Stimulated activated CD8-positive, alpha-beta memory T cell treated with anti-CD3 and anti-CD28 coated beads, Interleukin-4, amount 100 ng/mL, for 48 hours (primary cell): ENCODE measurements at places on chromosomes 5 and 9.

- DNase-seq = no peak
These were observed 32.9 kb downstream of the CPEB4 start for GRCh38 chr5:173920866-173921555.

GRCh38 chr9:24041160-24041690 lies 215.2 kb upstream of the ELAVL2 start:
- DNase-seq = no peak

- DNase-seq = no peak
These were observed 45.6 kb upstream of the SLC25A51 start for GRCh38 chr9:37949576-37949975.

DNA sequence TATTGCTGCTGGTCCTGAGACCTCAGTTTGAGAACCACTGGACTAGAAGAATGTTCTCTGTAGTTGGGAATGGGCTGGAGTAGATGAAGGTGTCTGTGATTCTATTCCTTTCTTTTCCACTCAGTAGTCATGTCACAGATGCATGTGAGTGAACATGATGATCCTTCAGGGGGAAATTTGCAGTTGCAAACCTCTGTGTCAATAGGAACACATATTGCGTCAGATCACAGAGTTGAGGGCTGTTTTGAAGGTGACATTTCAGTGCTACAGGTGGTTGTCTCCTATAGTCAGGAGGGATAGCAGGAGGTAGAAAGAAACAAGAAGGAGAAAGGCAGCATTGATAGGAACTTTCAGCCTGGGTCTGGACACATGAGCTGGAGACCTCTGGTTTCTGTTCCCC lies 239.3 kb downstream of the ARHGEF28 start:
- no peak for DNase-seq

- DNase-seq = no peak
These were observed 38.9 kb downstream of the SLC35D2 start for GRCh38 chr9:96344458-96345180.

DNA sequence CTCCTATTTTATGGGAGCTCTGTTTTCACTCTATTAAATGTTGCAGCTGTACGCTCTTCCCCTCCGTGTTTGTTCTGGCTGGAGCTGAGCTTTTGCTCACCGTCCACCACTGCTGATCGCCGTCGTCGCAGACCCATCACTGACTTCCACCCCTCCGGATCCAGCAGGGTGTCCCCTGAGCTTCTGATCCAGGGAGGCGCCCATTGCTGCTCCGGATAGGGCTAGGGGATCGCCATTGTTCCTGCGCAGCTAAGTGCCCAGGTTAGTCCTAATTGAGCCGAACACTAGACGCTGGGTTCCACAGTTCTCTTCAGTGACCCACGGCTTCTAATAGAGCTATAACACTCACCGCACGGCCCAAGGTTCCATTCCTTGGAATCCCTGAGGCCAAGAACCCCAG lies 96.2 kb upstream of the PRDM9 start:
- DNase-seq = no peak

GRCh38 chr9:112142420-112142819 lies 32.7 kb downstream of the SUSD1 start:
- no peak for DNase-seq

- DNase-seq = no peak
These were observed 223.6 kb upstream of the KIF2A start for GRCh38 chr5:62082370-62082801.

DNA sequence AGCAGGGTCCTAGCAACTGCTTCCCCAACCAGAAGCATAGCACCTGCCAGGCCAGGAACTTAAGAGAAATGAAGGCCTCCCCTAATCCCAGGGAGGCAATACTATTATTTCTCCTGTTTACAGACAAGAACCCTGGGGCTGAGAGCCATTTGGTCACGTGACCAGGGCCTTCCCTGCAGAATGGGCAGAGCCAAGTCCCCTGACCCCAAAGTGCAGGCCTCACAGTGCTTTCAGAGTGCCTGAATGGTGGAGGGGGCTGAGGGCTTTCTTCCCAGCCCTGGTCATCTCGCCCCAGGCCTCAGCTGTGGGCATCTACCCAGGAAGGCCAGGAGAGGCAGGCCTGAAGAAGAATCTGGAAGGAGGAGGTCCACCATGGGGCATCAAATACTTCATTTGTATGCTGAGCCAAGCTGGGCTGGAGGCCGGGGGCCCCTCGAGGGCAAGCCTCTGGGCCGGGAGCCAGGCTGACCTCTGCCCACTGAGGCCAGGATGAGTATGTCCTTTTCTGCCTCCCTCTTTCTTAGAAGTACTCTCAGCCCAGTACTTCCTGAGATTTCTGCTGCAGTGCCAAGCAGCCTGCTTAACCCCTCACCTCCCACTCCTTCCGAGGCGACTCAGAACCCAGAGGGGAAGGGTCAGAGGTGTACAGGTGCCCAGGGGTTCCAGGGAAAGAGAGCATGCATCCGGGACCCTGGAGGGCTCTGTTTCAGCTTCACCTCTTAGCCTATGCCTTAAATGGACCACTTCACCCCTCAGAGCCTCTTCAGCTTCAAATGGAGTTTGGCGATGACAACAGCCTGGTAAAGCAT lies 18.9 kb upstream of the DUSP1 start:
- DNase-seq = no peak

DNA sequence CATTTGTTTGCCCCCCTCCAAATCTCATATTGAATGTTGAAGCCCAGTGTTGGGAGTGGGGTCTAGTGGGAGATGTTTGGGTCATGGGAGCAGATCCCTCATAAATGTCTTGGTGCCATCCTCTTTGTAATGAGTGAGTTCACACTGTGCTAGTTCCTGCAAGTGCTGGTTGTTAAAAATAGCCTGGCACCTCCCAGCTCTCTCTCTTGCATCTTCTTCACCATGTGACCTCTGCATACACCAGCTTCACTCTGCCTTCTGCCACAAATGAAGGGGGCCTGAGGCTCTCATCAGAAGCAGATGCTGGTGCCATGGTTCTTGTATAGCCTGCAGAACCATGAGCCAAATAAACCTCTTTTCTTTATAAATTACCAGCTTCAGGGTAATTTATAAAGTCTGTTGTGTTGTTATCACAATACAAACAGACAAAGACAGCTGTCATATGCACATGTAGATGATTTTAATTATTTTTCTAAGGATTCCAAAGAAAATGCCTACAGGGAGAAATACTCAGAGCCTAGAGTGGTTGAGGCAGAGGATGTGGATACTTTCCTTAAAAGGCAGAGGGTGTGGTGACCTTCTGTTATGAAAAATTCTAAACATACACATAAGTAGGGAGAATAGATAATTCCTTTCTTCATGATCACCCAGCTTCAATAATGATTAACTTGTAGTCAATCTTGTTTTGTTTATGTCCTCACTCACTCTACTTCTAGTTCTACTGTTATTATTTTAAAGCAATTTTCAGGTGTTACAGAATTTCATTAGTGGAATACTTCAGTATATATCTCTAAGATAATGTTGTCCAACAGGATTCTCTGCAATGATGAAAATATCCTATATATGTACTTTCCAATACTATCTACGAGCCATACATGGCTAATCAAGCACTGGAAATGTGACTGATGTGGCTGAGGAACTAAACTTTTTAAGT lies 75.1 kb upstream of the RANBP6 start:
- DNase-seq = no peak

DNA sequence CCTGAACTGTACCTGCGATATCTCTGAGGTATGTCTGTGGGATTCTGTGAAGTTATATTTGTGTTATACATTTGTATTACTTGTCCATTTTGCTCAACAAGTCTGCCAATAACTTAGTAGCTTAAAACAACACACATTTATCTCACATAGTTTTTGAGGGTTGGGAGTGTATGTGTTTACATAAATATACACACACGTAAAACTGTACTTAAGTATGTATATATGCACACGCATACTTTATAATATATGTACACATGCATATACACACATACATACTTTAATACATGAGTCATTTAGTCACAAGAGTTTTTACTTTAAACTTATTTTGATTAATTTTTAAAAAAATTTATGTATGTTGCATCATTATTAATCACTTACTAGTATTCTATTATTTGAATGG lies 205.9 kb upstream of the EDIL3 start:
- DNase-seq = no peak

DNA sequence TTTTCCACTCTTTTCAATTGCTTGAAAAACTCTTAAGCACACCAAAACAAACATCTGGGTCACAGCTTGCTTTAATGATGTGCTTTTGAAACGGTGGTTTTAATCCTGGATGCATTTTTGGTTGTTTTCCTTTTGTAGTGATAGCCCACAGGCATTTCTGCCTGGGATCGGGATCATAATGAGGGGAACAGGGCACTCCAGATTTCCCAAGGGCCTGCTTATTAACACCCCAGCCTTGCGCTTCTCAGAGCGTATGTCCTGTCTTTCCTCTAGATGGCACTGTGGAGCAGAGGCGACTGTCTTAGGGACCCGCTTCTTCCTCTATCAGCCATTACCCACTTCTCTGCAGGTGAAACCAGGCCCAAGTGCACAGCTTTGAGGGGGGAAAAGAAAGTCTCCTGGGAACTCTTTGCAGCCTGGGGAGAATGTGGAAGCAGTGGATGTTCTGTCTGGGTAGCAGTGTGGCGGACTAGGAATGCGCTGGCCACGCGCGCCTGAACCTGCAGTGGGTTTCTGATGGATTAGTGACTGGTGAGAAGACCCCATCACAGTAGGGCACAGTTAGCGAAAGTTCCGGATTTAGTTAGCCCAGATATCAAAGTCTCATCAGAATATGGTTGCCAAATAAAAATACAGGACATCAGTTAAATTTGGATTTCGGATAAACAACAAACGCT lies 190.1 kb downstream of the GNA14 start:
- peak; percentile 78 for DNase-seq

- no peak for DNase-seq
These were observed 42.8 kb downstream of the JADE2 start for GRCh38 chr5:134568337-134568700.

GRCh38 chr9:130172161-130172857 lies at the start of gene NCS1:
Gene NCS1 (plus strand): TSS chr9:130172404. CDS start chr9:130172664, 260 bp downstream.
- peak; percentile 70 for DNase-seq

DNA sequence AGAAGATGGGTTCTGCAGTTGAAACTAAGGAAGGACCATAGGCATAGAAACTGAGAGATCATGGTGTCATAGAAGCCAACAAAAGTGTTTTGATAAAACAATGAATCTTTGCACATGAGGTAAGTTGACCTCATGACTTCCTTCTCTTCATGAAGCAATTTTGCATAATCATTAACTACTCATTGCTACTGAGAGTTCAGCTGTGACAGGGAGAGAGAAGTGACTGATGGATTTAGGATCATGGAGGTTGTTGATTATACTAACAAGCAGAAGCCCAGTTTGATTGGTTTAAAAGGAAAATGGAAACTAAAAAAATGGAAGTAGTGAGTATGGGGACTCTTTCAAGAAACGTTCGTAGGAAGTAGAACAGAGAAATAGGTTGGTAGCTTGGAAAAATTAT lies 51.2 kb downstream of the PARP8 start:
- DNase-seq = no peak

- DNase-seq = no peak
These were observed 17.4 kb downstream of the CNTFR start for GRCh38 chr9:34572092-34572491.

- DNase-seq = peak; percentile 83
These were observed 6.9 kb downstream of the FGD3 start for GRCh38 chr9:92954049-92954861.
